ENCODE measurements at places on chromosomes 7 and 10.

DNA sequence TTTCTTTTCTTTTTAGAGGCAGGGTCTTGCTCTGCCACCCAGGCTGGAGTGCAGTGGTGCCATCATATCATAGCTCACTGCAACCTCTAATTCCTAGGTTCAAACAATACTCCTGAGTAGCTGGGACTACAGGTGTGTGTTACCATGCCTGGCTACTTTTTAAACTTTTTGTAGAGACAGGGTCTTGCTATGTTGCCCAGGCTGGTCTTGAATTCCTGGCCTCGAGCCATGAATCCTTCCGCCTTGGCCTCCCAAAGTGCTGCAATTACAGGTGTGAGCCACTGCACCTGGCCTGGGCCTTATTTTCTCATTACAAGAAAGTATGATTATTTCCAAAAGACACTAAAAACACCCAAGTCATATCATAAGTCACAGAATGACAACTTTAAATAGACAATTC lies 106.6 kb downstream of the CDK6 start:
- no peak for DNase-seq

GRCh38 chr7:78510580-78511188 lies 712.1 kb downstream of the PHTF2 start:
- DNase-seq, result peak; percentile 73

DNA sequence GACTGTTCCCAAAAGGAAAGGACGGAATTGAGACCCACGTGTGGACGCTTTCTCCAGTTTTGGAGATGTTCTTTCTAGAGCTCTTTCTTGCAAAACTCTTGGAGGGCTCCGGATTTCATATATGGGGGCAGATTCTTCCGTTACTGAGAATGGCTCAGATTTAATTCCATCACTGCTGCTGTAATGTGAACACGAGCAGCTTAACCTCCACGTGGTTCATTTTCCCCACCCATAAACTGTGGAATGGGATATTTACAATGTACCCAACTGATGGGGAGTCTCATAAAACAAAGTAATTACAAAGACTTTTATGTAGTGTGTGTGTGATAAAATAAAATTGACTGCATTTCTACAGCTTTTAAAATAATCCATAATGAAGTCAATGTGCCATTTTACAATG lies 15.1 kb upstream of the MSRB2 start:
- DNase-seq, result no peak

- no peak for DNase-seq
These were observed 32.2 kb downstream of the PHTF2 start for GRCh38 chr7:77830649-77831355.

GRCh38 chr10:114470361-114470760 lies 66.1 kb upstream of the AFAP1L2 start:
- no peak for DNase-seq
